ENCODE measurements at places on chromosomes 2 and 18.

- no peak for DNase-seq
Observed at GRCh38 chr18:26470011-26470637, 78.2 kb downstream of the KCTD1 start.

DNA sequence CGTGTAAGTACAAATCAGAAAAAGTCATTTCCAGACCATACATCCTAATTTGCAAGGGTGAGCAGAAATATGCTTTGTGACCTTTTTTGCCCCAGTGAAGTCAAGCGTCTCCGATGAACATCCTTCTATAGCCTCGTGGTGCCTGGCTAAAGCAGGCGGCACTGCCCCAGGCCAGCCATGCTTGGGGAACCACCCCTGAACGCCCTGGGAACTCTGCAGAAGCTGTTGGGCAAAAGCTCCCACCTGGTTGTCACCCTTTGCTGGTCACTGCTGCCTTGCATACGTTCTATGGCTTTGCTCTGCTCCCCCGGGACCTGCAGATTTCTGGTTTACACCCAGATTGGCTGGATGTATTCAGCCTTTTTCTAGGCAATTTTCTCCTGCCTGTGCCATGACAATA lies 256.4 kb downstream of the SS18 start:
- DNase-seq: no peak

GRCh38 chr2:136206613-136207012 lies 88.7 kb upstream of the CXCR4 start:
- DNase-seq: no peak

- peak; percentile 19 for DNase-seq
Observed at GRCh38 chr2:230068016-230068650, 591 bp downstream of the SLC16A14 start.

DNA sequence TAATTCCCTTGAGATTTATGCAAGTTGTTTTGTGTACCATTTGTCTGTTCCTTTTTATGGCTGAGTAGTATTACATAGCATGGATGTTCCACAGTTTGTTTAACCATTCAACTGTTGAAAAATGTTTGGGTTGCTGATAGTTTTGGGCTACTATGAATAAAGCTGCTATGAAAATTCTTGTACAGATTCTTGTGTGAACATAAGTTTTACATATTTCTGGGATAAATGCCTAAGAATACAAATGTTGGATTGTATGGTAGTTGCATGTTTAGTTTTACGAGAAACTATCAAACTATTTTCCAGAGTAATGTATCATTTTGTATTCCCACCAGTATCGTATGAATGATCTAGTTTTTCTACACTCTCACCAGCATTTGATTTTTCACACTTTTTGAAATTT lies 407.3 kb downstream of the PLCL1 start:
- no peak for DNase-seq

DNA sequence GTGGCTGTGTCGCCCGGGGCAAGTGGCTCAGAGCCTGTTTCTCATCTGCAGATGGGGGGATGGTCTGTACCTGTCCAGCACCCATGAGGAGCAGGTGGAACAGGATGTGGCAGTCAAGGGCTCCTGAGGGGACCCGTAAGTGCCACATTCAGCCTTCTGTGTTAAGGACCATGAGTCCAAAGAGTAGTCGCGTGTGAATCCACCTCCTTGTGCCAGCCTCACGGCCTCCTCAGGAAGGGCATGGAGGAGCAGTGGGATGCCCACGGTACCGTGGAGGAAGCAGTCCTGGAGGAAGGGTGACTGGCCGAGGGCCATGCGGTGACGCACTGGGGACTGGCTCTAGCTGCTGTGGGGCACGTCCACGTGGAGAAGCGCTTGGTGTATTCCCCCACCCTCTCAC lies 61.1 kb downstream of the ODC1 start:
- DNase-seq: no peak
